ACHN (cell line): ENCODE measurements at places on chromosomes 7 and 10.

DNA sequence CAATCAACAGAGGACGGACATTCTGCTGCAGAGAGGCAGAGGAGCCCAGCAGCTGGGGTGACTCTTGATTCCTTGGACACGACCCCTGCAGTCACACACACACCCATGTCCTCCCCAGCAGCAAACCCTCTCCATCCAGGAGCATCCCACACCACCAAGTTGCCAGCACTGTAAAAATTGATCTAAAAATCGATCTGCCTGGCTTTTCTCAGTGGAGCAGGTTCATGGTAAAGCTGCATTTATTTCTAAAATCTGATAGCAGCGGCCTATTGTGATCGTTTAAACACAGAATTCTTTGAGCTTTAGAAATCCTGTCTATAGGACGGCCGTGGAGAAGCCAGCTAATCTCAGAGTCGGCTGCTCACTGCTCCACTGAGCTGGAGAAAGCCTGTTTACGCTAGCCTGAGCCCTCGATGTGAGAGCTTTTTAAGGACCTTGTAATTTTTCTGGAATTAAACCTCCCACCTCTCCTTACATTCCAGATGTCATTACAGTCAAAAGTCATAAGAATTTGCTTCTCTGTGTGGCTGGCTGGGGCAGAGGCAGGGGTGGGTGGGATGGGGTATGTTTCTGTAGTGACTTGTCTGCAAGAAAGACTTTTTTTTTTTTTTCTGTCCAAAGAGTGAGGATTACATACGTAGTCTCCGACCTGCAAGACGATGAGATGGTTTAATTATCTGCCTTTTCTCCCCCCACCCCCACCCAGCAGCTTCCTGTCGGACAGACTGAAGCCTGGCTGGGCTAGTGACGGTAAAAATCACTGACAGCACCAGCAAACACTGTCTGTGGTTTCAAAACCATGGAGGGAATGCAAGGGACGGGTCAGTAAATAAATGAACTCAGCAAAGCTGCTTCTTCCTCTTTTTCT lies 31.6 kb downstream of the TRIM8 start:
- DNase-seq: peak; percentile 91

- no peak for DNase-seq
Observed at GRCh38 chr10:90462749-90463470, 394.9 kb downstream of the HTR7 start.

- DNase-seq: no peak
Observed at GRCh38 chr10:59885430-59886134, 20.8 kb downstream of the CCDC6 start.

DNA sequence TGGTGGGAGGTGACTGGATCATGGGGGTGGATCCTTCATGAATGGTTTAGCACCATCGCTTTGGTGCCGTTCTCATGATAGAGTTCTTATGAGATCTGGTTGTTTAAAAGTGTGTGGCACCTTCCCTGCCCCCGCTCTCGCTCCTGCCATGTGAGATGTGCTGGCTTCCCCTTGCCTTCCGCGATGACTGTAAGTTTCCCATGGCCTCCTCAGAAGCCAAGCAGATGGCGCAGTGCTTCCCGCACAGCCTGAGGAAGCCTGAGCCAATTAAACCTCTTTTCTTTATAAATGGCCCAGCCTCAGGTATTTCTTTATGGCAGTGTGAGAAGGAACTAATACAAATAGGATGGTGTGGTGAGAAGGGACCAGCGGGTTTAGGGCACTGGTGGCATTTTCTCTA lies 243.3 kb upstream of the CELF2 start:
- no peak for DNase-seq

DNA sequence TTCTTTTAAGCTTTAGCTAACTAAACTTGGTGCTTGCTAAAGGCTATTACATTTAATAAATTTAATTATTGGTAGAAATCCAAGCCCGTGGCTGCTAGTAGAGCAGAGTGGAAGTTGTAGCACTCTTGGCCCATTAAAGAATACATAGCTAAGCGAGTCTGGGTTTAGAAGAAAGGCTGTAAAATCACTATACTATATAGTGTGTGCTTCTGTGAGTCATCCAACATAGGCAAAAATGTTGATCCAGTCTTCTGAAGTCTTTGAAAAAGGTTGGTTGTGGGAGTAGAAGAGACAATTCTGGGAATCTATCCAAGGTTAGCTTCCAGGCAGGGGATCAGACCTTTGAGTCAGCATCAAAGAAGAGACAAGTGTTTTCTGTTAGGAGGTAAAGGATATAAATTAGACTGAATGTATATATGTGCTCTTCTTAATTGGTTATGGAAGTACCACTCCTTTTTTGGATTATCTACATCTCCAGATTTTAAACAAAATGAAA lies 664.2 kb downstream of the NXPH1 start:
- DNase-seq: no peak

DNA sequence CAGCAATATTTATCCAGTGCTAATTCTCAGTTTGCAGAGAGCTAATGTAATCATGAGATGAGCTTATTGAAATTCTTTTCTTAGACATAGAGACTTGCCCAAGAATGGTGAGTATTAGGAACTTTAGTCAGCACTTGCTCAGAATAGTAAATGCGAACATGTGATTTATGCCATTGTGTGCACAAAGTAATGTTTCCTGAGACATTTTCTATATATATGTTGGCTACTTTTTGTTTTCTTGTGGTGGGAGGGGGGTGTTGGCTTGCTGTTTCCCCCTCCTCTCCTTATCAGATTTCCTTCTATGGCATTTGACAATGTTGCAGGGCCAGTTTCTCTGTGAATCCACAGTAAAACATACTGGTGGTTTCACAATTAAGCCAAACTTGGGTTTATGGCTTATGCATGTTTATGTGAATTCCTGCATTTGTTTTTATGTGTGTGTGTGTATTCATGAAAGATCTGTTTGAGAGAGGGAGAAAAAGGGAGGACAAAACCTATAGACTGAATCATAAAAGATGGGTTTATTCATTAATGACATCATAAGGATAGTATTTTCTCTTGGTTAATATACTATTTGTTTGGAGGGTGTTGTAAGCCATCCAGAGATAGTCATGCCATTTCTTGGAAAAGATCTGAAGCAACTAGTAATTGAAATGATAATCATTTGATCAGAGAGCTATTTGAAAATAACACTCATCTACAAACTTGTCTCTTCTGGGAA lies 36.3 kb downstream of the ARID5B start:
- DNase-seq: no peak

DNA sequence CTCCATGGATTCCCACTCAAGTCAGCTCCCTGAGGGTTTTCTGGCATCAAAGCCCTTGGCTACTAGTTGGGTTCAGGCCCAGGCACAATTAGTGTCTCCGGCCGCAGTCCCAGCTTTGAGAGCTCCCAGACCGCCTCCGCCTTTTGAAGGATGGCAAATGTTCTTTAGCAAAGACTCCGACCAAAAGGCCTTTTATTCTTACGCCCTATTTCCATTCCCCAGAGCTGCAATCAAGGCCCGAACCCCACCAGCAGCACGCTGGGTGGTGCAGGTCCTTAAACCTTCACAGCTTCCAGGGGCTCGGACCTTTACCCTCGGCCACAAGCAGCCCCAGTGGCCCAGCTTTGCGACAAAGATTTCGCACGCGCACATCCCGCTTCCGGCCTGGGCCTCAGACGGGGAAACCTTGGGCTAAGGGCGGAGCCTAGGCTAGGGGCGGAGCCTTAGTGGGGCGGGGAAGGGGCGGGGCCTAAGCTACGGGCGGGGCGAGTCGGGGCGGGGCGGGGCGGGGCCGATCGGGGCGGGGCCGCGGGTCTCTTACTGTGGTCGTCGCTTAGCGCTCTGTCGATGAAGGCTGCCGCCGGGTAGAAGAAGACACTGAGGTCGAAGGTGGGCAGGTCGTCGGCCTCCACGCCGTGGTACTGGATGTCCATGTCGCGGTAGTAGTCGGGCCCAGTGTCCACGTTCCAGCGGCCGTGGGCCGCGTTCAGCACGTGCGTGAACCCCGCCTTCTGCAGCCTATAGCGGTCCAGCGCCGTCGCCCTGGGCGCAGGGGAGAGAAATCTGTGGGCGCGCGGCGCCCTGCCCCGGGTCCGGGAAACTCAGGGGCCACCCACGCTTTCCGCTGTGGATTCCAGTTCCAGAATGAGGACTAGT lies 68.0 kb upstream of the SAMD8 start:
- no peak for DNase-seq

DNA sequence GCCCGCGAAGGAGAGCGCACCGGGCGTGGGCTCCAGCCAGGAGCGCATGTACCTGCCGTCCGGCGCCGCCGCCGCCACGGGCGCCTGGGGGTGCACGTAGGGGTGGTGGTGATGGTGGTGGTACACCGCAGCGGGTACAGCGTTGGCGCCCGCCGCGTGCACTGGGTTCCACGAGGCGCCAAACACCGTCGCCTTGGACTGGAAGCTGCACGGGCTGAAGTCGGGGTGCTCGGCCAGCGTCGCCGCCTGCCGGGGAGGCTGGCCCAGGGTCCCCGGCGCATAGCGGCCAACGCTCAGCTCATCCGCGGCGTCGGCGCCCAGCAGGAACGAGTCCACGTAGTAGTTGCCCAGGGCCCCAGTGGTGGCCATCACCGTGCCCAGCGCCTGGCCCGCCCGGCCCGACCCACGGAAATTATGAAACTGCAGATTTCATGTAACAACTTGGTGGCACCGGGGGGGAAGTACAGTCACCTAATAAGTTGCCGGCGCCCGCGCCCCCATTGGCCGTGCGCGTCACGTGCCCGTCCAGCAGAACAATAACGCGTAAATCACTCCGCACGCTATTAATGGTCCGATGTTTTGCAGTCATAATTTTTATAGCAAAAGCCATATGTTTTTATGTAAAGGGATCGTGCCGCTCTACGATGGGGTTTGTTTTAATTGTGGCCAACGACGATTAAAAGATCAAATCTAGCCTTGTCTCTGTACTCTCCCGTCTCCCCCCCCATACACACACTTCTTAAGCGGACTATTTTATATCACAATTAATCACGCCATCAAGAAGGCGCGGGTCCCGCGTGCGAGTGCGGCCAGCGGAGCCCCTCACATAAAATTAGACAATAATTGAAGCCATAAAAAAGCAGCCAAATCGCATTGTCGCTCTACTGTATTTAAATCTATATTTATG lies at the start of gene HOXA9:
HOXA9 (minus strand) TSS at position 449 of the 907 bp plus-strand sequence; CDS start at position 369, 80 bp downstream.
- DNase-seq: peak; percentile 97

GRCh38 chr7:101910991-101911799 lies 93.8 kb downstream of the CUX1 start:
- no peak for DNase-seq

- no peak for DNase-seq
Observed at GRCh38 chr10:132967540-132967939, 25.2 kb upstream of the CFAP46 start.

DNA sequence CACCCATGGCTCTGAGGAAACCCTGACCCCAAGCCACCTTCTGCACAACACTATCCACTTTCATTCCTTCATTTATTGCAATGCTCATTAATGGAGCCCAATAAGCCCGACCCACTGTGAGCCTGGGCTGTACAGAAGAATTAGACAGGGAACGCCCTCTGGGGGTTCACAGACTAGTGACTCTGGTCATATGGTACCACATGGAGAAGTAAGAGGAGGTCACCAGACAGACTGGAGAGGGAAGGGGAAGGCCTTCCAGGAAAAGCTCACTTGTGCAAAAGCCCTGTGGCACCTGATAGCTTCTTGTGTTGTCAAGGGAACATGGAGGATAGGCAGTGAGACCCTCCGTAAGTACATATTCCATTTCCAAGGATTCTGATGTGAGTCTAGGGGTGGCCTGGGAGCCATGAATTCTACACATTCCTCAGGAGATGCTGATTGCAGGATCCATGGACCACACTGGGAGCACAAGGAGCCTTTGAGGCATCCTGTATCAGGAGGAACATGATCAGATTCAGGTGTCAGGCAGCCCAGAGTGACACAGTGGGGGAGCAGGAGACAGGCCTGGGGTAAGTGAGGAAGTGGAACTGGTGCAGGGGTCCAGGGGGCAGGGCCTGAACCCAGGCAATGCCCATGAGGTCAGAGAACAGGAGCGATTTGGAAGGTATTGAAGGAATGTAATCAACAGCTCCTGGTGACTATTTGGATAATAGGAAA lies 19.9 kb downstream of the TMEM72 start:
- DNase-seq: no peak

GRCh38 chr7:111931958-111932357 lies 274.2 kb downstream of the DOCK4 start:
- DNase-seq: no peak
